Body of pancreas (tissue), 4 donors: ENCODE measurements at places on chromosomes 2 and 18. TPM values are rescaled to one million over a fixed set of nuclear protein-coding genes. Genes with fewer than 3 reads are reported as not detected.
A peak's percentile ranks its signal among the peaks of the same experiment; 100 is the strongest.

GRCh38 chr2:239369631-239370161 lies 31.1 kb downstream of the HDAC4 start:
- peak; percentile 9 for DNase-seq
- no peaks in the 10 kb centered on the region for H3K36me3 ChIP-seq
- H3K4me3 ChIP-seq: no peak overlapping the region
- H3K27ac ChIP-seq: no peak overlapping the region

GRCh38 chr18:13302457-13303225 lies 84.1 kb downstream of the LDLRAD4 start:
- H3K27me3 ChIP-seq: no peaks in the 10 kb centered on the region
- no peak overlapping the region for H3K4me3 ChIP-seq
- no peaks in the 10 kb centered on the region for H3K36me3 ChIP-seq
- peaks cover 15% of the 10 kb centered on the region for H3K4me1 ChIP-seq
- DNase-seq: no peak

- H3K36me3 ChIP-seq: no peaks in the 10 kb centered on the region
- no peak overlapping the region for H3K4me3 ChIP-seq
- H3K27ac ChIP-seq: no peak overlapping the region
- no peaks in the 10 kb centered on the region for H3K4me1 ChIP-seq
- DNase-seq: no peak
- no peaks in the 10 kb centered on the region for H3K27me3 ChIP-seq
Observed at GRCh38 chr2:163324677-163325076, 411.1 kb downstream of the FIGN start.

GRCh38 chr2:65456886-65457285 lies 24.5 kb upstream of the SPRED2 start:
- H3K4me3 ChIP-seq: no peak overlapping the region
- H3K27ac ChIP-seq: no peak overlapping the region
- H3K4me1 ChIP-seq: no peaks in the 10 kb centered on the region
- no peaks in the 10 kb centered on the region for H3K36me3 ChIP-seq
- DNase-seq: no peak

DNA sequence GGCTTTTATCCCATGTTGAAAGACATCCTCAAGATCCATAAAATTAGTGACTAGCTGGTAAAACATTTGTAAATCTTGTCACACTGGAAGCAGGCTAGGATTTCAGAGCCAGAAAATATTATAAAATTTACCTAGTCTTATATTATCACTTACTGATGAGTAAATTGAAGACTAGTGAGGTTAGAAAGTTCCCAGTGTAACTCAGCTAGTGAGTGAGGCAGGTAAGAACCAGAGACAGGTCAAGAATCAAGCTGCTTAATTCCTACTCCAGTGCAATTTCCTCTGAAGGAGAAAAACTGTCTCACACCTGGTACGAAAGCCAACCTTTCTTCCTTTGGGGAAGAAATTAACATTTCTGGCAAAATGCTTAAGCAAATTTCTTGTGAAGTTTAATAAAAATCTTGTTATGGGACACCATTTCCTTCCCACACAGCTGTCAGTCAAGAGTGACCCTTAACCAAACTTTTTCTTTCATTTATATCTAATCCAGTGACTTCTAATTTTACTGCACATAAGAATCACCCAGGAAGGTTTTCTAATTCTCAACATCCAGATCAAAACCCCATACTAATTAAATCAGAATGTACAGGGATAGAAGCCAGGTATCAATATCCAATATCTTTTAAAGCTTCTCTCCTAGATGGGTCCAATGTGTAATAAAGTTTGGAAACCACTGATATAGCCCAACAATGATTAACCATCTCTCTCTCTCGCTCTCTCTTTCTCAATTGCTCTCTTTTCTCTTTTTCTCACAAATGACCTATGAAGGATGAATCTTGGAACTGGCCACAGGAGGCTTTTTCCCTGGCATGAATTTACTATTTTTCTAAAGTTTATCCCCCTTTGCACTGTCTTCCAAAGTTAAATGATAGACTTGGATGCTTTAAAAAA lies 264.3 kb upstream of the SLC39A10 start:
- H3K27ac ChIP-seq: no peak overlapping the region
- H3K4me3 ChIP-seq: no peak overlapping the region
- H3K27me3 ChIP-seq: no peaks in the 10 kb centered on the region
- H3K4me1 ChIP-seq: no peaks in the 10 kb centered on the region

- no peak for DNase-seq
- no peaks in the 10 kb centered on the region for H3K27me3 ChIP-seq
- H3K27ac ChIP-seq: no peak overlapping the region
Observed at GRCh38 chr18:77001041-77001440, 131.5 kb downstream of the MBP start.

DNA sequence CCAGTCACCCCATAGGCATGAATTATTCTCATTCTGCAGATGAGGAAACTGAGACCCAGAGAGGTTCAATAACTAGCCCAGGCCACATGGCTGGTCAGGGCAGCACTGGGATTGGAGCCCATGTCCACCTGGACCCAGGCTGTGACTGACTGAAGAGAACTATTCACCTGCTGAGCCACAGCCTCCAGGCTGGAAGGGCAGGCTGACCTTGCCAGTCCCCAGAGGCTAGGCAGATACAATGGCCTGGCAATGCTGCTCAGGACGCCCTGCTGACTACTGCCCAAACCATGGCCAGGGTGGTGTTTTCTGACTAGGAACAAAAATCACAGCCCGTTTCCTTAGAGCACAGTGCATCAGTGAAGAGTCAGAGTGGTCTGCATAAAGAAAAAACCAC lies 36.8 kb downstream of the HS6ST1 start:
- H3K4me3 ChIP-seq: no peak overlapping the region
- H3K27me3 ChIP-seq: no peaks in the 10 kb centered on the region
- no peak overlapping the region for H3K27ac ChIP-seq
- no peaks in the 10 kb centered on the region for H3K36me3 ChIP-seq
- DNase-seq: no peak

GRCh38 chr2:45223531-45223930 lies 214.3 kb upstream of the SIX2 start:
- H3K4me1 ChIP-seq: no peaks in the 10 kb centered on the region
- H3K4me3 ChIP-seq: no peak overlapping the region
- H3K27ac ChIP-seq: no peak overlapping the region
- no peaks in the 10 kb centered on the region for H3K36me3 ChIP-seq

GRCh38 chr2:173229086-173229485 lies 125.6 kb upstream of the CDCA7 start:
- H3K36me3 ChIP-seq: no peaks in the 10 kb centered on the region
- no peaks in the 10 kb centered on the region for H3K27me3 ChIP-seq
- no peak for DNase-seq
- peaks cover 57% of the 10 kb centered on the region for H3K4me1 ChIP-seq
- no peak overlapping the region for H3K4me3 ChIP-seq
- H3K27ac ChIP-seq: no peak overlapping the region

DNA sequence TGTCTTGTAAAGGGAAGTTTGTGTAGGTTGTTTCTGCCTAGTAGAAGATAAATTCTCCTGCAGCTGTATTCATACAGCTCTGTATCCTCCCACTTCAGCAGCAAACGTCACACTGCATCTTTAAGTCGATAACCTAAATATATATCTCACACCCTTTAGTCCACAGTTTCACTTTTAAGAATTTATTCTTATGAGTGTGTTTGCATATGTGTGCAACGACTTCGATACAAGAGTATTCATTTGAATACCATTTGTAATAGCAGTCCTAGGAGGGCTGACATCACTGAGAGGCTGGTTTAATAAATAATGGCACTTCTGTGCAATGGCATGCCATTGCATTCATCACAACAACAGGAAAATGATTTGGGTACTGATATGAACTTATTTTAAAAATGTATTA lies 63.8 kb upstream of the MSH6 start:
- no peaks in the 10 kb centered on the region for H3K36me3 ChIP-seq
- DNase-seq: no peak
- no peaks in the 10 kb centered on the region for H3K27me3 ChIP-seq
- no peak overlapping the region for H3K27ac ChIP-seq
- H3K4me3 ChIP-seq: no peak overlapping the region

DNA sequence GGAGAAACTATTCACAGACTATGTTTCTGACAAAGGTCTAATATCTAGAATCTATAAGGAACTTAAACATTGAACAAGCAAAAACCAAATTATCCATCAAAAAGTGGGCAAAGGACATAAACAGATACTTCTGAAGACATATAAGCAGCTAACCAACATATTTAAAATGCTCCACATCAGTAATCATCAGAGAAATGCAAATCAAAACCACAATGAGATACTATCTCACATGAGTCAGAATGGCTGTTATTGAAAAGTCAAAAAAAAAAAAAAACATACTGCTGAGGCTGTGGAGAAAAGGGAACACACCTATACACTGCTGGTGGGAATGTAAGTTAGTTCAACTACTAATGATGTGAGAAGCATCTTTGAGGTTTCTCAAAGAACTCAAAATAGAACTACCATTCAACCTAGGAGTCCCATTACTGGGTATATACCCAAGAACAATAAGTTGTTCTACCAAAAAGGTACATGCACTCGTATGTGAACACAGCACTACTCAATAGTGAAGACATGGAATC lies 220.4 kb upstream of the TFPI start:
- DNase-seq: no peak
- H3K36me3 ChIP-seq: no peaks in the 10 kb centered on the region
- no peak overlapping the region for H3K4me3 ChIP-seq
- no peak overlapping the region for H3K27ac ChIP-seq

GRCh38 chr2:218879776-218880101 lies 913 bp upstream of the WNT10A start:
- no peak overlapping the region for H3K4me3 ChIP-seq
- DNase-seq: no peak
- peaks cover 20% of the 10 kb centered on the region for H3K4me1 ChIP-seq

DNA sequence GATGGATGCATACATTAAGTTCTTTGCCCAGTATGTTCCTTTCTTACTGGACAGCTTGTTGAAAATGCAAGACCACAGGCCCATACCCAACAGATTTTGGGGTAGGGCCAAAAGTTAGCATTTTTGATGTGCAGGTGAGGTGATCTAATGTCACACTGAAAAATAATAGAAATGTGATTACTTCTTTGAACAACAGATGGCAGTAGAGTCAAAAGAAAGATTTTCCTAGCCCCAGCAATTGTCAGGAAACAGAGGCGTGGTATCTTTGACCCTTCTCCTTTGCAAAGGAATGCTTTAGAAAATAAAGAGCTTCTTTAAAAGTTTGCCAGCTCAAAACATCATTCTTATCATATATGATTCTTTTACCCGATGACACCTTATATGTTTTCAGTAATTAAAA lies 343.6 kb upstream of the SYT4 start:
- H3K27ac ChIP-seq: no peak overlapping the region
- no peaks in the 10 kb centered on the region for H3K36me3 ChIP-seq
- no peaks in the 10 kb centered on the region for H3K4me1 ChIP-seq

GRCh38 chr2:161709428-161709827 lies 85.2 kb downstream of the SLC4A10 start:
- H3K4me3 ChIP-seq: no peak overlapping the region
- no peaks in the 10 kb centered on the region for H3K27me3 ChIP-seq
- no peaks in the 10 kb centered on the region for H3K36me3 ChIP-seq
- H3K4me1 ChIP-seq: no peaks in the 10 kb centered on the region

DNA sequence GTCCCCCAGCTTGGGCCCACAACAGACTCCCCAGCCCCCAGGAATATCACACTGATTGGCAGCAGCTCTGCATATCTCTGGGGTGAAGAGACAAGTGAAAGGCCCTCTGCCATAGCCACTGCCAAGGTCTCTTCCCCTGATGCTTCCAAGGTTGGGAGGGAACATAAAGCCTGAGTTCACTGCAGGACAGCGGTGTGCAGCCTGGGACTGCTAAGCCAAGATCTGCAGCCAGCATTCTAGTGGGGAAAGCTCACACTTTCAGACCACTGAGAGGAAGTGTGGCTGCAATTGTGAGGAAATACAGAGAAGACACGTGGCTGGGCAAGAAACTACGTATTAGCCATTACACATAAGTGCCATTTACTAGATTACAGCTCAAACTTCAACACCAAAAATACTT lies 100.7 kb downstream of the MAIP1 start:
- no peak overlapping the region for H3K27ac ChIP-seq
- no peaks in the 10 kb centered on the region for H3K27me3 ChIP-seq

GRCh38 chr2:136452528-136452927 lies 312.8 kb upstream of the THSD7B start:
- H3K4me1 ChIP-seq: no peaks in the 10 kb centered on the region
- DNase-seq: no peak
- no peak overlapping the region for H3K4me3 ChIP-seq
- H3K36me3 ChIP-seq: no peaks in the 10 kb centered on the region
- no peak overlapping the region for H3K27ac ChIP-seq
- H3K27me3 ChIP-seq: no peaks in the 10 kb centered on the region

DNA sequence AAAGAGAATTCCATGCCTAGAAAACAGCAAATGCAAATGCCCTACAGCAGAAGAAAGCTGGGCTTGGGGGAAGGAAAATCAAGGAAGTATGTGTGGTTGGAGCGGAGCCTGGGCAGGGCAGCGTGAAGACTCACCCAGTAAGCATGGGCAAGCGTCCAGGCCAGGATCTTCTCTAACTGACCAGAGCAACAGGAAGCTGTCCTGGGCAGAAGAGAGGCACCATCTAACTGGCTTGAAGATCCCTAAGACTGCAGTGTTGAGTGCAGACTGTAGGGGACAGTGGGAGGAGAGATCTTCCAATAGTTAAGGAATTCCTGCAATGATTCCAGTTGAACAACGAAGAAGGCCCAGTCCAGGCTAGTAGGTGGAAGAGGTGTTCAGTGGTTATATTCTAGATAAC lies 57.9 kb downstream of the NXPH2 start:
- no peaks in the 10 kb centered on the region for H3K36me3 ChIP-seq
- no peaks in the 10 kb centered on the region for H3K27me3 ChIP-seq
- H3K4me1 ChIP-seq: peaks cover 16% of the 10 kb centered on the region

DNA sequence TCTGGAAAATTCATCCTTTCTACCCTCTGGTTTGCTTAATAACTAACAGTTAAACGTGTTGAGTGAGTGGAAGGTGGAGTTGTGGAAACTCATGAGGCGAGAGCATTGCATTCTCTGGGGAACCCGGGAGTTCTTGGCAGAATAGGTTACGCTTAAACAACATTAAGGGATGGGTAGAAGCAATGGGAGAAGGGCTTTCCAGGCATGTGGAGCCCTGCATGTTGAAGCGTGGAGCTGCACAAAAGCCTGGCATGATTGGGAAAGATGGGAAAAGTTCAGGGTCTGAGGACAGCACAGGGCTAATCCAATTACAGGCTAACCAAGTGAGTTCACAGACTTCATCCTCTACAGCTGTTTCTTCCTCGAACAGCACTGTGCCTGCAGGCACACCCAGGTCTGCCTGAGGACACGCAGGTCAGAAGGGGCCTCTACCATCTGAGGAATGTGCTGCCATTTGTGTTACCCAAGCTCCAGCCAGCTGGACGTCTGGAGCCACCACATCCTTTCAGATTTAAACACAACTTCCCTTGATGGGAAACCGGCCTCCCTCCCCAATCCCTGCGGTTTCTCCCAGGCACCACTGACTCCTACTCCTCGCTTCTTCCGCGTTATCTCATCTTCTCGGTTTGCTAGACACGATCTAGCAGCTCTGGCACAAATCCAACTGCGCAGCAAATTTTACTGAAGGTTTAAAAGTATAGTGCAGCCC lies 164.2 kb downstream of the ANTXR1 start:
- no peaks in the 10 kb centered on the region for H3K4me1 ChIP-seq
- peak overlapping the region; percentile 72 for H3K27ac ChIP-seq
- DNase-seq: peak; percentile 22
- no peaks in the 10 kb centered on the region for H3K36me3 ChIP-seq

CFAP221 gene
- total RNA-seq: 21.5 TPM

PAX3 gene
- not detected for total RNA-seq

BUB1 gene
- total RNA-seq: not detected

PLEKHA3 gene
- total RNA-seq: 5.3 TPM

PSMD14 gene
- 6.6 TPM for total RNA-seq

UGT1A8 gene
- total RNA-seq: not detected

IGFBP5 gene
- 415 TPM for total RNA-seq

KCNF1 gene
- not detected for total RNA-seq

FIGN gene
- total RNA-seq: 4.0 TPM

CNNM4 gene
- total RNA-seq: 4.3 TPM

ADAM23 gene
- total RNA-seq: 0.26 TPM

ARHGEF4 gene
- total RNA-seq: 28.8 TPM
